ENCODE measurements at places on chromosomes 2 and 18. TPM values are rescaled to one million over a fixed set of nuclear protein-coding genes. Genes with fewer than 3 reads are reported as not detected.

Gene CHPF
- 19.5 TPM for total RNA-seq

Gene PIEZO2
- not detected for total RNA-seq

Gene COL6A3
- total RNA-seq, result 1.4 TPM

Gene RPL37A
- total RNA-seq, result 1,859 TPM

Gene UGT1A5
- not detected for total RNA-seq

Gene RAD51AP2
- total RNA-seq, result not detected

Gene ABCB11
- total RNA-seq, result 0.05 TPM

Gene ID2
- 240 TPM for total RNA-seq

Gene SERPINB5
- not detected for total RNA-seq

Gene ACTG2
- not detected for total RNA-seq

Gene HJURP
- 50.8 TPM for total RNA-seq

Gene PMAIP1
- 24.1 TPM for total RNA-seq

Gene LYG1
- total RNA-seq, result 2.8 TPM

Gene WDCP
- total RNA-seq, result 20.2 TPM

Gene SALL3
- not detected for total RNA-seq

Gene TMEM37
- not detected for total RNA-seq

Gene PDCL3
- total RNA-seq, result 35.0 TPM

Gene ACADL
- not detected for total RNA-seq

Gene CPO
- not detected for total RNA-seq

Gene RTP5
- total RNA-seq, result not detected

Gene MC4R
- not detected for total RNA-seq

Gene KCNJ13
- total RNA-seq, result 0.12 TPM

Gene C2orf15
- total RNA-seq, result 0.20 TPM

Gene AMER3
- total RNA-seq, result not detected

Gene SPC25
- 21.4 TPM for total RNA-seq

Gene EFEMP1
- not detected for total RNA-seq

Gene ARHGAP28
- total RNA-seq, result not detected

Gene KLHL41
- total RNA-seq, result not detected

Gene APOB
- not detected for total RNA-seq

Gene ABCG8
- not detected for total RNA-seq

Gene ANTXR1
- 0.15 TPM for total RNA-seq

Gene CTAGE1
- total RNA-seq, result not detected

Gene CIB4
- total RNA-seq, result not detected

Gene OLA1
- 75.2 TPM for total RNA-seq

Gene ARHGAP25
- 156 TPM for total RNA-seq

Gene TACR1
- total RNA-seq, result not detected

Gene HAAO
- total RNA-seq, result 0.80 TPM

Gene TDRD15
- total RNA-seq, result not detected
